ENCODE measurements at places on chromosomes 16 and 17. TPM values are rescaled to one million over a fixed set of nuclear protein-coding genes. Genes with fewer than 3 reads are reported as not detected.

Gene SMTNL2
- total RNA-seq = 12.0 TPM

Gene CTRB2
- total RNA-seq = not detected

Gene KCNJ12
- 11.8 TPM for total RNA-seq

Gene MLYCD
- 8.2 TPM for total RNA-seq

Gene IL21R
- not detected for total RNA-seq

Gene COTL1
- total RNA-seq = 30.5 TPM

Gene ZPBP2
- not detected for total RNA-seq

Gene PSMC3IP
- 5.5 TPM for total RNA-seq

Gene LPO
- total RNA-seq = not detected

Gene NAGPA
- 0.29 TPM for total RNA-seq

Gene MYH8
- total RNA-seq = not detected

Gene NFE2L1
- total RNA-seq = 87.1 TPM

Gene FBXO39
- total RNA-seq = 4.7 TPM

Gene TAC4
- not detected for total RNA-seq

Gene CMTR2
- 15.6 TPM for total RNA-seq

Gene NOXO1
- total RNA-seq = not detected

Gene CLEC18A
- 0.67 TPM for total RNA-seq

Gene KRT39
- total RNA-seq = not detected

Gene FOXN1
- total RNA-seq = not detected

Gene UTS2R
- not detected for total RNA-seq

Gene NEUROD2
- not detected for total RNA-seq

Gene VPS25
- total RNA-seq = 70.7 TPM

Gene KRT31
- not detected for total RNA-seq

Gene FAM222B
- 24.3 TPM for total RNA-seq

Gene CA10
- total RNA-seq = not detected

Gene SHISA6
- total RNA-seq = 2.0 TPM

Gene CLDN6
- not detected for total RNA-seq

Gene KRT13
- total RNA-seq = 1.5 TPM

Gene IKZF3
- total RNA-seq = 1.6 TPM

Gene STX1B
- 2.6 TPM for total RNA-seq

Gene PPY
- total RNA-seq = not detected

Gene MYH2
- total RNA-seq = not detected

Gene NKD1
- 3.5 TPM for total RNA-seq

Gene PPP1R27
- not detected for total RNA-seq

Gene KRTAP9-4
- total RNA-seq = not detected

Gene TVP23B
- total RNA-seq = 36.4 TPM

Gene CLEC19A
- total RNA-seq = not detected

Gene HIC1
- 63.6 TPM for total RNA-seq

Gene SPATA22
- total RNA-seq = 0.62 TPM

Gene CPNE7
- not detected for total RNA-seq

Gene VTN
- 2.1 TPM for total RNA-seq

Data from uterus (tissue), 4 donors.